ENCODE measurements at places on chromosomes 11 and 22.
A peak's percentile ranks its signal among the peaks of the same experiment; 100 is the strongest.

DNA sequence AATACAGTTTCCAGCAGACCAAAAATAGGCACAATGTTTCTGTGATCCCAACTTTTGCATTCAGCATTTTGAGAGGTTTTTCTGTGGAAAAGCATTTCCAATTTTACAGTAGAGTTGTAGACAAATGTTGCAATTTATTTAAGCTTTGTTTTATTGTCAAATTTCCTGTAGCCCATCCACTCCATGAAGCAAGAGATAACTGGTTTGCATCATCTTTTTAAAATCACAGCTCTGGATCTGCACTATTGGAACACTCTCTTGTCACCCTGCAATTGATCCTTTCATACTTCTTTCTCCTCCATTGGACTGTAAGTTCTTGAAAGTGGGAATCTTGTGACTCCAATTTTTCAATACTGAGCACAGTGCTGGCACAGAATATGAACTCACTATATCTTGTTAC lies 86.0 kb downstream of the MAML2 start:
- DNase-seq, result no peak

DNA sequence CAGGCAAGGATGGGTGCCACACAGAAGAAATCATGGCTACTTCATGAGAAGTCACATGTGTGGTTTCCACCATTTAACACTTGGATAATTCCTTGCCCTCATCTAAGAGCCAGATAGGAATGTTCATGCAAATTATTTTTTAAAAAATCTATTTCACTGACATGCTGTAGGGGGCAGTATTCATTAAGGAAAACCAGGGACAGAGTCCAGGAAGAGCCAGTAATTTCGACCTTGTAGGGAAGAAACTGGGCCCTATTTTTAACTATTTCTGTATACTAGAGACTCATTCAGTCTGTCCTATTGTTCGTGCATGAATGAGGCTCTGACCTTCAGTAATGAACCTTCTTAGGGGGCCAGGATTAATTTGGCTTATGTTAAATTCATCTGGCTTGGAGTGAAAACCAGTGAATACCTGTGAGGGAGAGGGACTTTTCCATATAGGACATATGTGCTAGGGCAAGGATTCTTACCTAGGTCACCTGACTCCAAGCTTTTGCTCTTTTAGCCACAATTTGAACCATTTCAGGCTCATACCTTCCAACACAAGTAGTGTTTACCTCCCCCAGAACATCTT lies 192.7 kb downstream of the NAV2 start:
- peak; percentile 27 for DNase-seq

GRCh38 chr11:79675081-79675480 lies 234.3 kb upstream of the TENM4 start:
- DNase-seq, result no peak

DNA sequence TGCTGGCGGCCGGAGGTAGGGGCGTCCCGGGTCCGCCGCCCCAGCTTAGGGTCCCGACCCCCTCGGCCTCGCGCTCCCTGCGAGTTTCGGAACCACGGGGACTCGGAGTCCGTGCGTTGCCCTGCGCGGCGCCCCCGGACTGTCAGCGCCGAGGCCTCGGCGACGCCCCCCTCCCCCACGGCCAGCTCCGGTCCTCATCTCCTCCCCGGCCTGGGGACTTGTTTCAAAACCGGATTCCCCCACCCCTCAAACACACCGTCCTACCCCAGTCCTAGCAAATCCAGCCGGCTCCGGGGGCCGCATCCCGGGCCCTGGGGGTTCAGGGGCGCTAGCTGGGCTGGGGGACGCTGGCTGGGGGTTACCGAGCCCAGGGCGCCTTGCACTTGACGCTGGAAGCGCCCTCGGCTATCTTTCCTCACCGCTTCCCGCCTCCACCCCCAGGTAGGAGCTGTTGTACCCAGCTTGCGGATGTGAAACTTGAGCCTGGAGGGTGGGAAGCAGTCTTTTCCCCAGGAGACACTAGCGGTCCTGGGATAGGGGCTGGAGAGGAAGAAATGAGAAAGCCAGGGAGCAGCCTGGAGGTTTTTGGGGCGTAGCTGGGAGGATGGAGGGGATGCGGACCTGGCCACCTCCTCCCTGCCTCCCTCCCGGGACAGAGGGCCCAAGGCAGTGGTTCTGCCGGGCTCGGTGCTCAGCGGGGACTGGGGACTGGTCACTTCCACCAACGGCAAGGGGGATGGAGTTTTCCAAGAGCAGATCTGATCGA lies 550 bp downstream of the FBLN1 start:
- DNase-seq, result peak; percentile 52

Data from Daoy (cell line).